ENCODE measurements at places on chromosomes 7 and 10.

GRCh38 chr10:123634221-123634620, 31.9 kb upstream of the GPR26 start:
- DNase-seq, result no peak

DNA sequence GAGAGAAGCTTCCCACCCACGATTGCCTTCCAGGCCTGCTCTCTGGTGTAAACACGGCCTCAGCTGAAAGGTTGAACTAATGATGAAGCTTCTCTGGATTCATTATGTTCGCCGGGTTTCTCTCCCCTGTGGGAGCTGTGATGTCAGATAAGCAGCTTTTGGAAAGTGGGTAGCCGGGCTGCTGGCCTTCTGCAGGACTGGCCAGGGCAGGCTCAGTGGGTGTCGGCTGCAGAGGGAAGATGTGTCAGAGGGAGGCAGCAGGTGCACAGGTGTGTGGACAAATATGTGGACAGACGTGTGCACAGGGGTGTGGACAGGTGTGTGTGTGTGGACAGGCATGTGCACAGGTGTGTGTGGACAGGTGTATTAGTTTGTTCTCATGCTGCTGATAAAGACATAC, 28.5 kb upstream of the PSMG3 start:
- DNase-seq, result no peak

- no peak for DNase-seq
Observed at GRCh38 chr10:42979721-42980467, 97.0 kb upstream of the RET start.

GRCh38 chr10:131453721-131454634, 142.5 kb upstream of the TCERG1L start:
- peak; percentile 14 for DNase-seq

DNA sequence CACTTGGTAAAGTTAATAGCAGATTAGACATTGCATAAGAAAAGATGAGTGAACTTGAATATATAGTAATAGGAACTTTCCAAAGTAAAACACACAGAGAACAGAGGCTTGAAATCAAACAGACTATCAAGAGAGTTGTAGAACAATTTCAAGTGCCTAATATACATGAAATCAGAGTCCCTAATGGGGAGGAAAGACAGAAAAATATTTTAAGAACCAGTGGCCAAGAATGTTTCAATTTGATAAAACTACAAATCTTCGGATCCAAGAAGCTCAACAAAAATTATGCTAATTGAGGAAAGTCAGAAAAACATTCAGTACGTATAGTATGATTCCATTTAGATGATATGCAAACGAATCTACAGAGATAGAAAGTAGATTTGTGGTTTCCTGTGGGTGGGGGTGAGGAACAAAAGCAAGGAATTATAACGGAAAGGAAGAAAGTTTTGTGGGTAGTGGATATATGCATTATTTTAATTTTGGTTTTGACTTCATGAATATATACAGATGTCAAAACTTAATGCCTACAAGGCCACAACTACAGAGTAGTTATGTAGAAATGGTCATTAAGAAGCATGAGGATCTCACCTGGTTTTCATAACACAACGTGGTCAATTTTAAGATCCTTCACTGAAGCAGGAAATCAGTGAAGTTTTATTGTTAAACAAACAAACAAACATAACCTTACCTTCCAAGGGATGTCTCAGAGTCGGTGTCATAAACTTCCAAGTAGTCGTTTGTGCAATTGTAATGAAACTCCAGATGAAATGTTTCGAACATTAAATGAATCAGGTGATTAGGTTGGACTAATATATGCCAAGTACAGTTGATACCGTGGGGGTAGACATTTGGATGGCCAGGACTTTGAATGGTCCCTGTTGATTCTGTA, 62.0 kb downstream of the CUBN start:
- DNase-seq, result no peak

Data from activated CD4-positive, alpha-beta T cell treated with anti-CD3 and anti-CD28 coated beads for 4 hours (primary cell).